ENCODE measurements at places on chromosomes 4 and X. TPM values are rescaled to one million over a fixed set of nuclear protein-coding genes. Genes with fewer than 3 reads are reported as not detected.

The PTTG2 gene
- total RNA-seq: 2.5 TPM

The F8A2 gene
- not detected for total RNA-seq

The POF1B gene
- 18.7 TPM for total RNA-seq

The PRRG3 gene
- 0.98 TPM for total RNA-seq

The NXF2B gene
- total RNA-seq: not detected

The COL4A5 gene
- total RNA-seq: 36.3 TPM

The PCSK1N gene
- 15.0 TPM for total RNA-seq

The BMX gene
- total RNA-seq: 2.0 TPM

The DMRTC1 gene
- total RNA-seq: 2.2 TPM

The FGA gene
- total RNA-seq: not detected

The SAGE1 gene
- total RNA-seq: not detected

The USP26 gene
- not detected for total RNA-seq

The HTN1 gene
- total RNA-seq: not detected

The FAM9C gene
- total RNA-seq: not detected

The FBXW7 gene
- 61.1 TPM for total RNA-seq

The WDR17 gene
- total RNA-seq: 2.0 TPM

The NAA11 gene
- not detected for total RNA-seq

The TMEM31 gene
- not detected for total RNA-seq

The RTL3 gene
- total RNA-seq: not detected

The GABRQ gene
- total RNA-seq: 1.2 TPM

The MAGEB10 gene
- total RNA-seq: not detected

The GYG2 gene
- total RNA-seq: 15.7 TPM

All from vagina (tissue), 2 donors.